ENCODE measurements at places on chromosomes 5 and 9. TPM values are rescaled to one million over a fixed set of nuclear protein-coding genes. Genes with fewer than 3 reads are reported as not detected.

DNA sequence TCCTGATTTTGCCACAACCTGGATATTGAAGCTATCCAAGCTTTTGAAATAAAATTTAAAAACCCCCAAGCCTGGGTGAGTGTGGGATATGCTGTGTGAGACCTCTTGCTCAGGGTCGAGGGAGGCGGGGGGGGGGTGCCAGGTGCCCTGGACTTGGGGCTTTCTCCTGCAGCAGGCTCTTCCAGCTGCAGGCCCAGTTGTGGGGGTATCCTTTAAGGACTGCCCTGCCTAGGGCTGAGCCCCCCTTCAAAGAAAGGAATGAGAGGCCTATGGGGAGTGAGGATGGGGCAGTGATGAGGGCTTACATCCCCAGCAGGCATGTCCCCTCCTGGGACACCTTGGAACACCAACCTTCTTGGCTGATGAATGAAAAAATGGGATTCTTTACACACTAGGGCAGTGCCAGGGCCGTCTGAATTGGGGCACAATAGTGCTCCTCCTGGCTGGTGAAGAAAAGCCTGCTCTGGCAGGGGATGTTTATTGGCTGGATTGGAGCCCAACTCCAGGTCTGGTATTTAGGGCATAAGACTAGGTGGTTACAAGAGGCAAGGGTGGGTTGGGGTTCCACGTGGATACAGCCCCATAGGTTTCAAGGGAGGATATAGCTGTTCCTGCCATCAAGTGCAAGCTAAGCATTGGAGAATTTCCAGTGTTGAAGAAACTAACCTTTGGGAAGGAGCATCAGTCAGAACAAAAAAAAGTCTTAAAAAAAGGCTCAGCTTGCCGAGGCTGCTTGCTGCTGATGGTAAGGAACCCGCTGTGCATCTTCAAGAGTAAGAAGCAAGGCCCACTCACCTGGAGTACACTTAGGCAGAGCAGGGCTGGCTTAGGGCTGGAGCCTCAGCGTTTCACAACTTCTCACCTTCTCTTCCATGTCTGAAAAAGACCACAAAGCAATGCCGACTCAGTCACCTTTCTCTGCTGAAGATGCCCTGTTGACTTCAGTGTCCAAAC lies 7.0 kb downstream of the HNRNPAB start:
- H3K4me1 ChIP-seq, result peaks cover 26% of the 10 kb centered on the region
- DNase-seq, result no peak
- H3K27ac ChIP-seq, result no peak overlapping the region
- no peak overlapping the region for H3K4me3 ChIP-seq

- no peaks in the 10 kb centered on the region for H3K36me3 ChIP-seq
- H3K4me1 ChIP-seq, result no peaks in the 10 kb centered on the region
- H3K4me3 ChIP-seq, result no peak overlapping the region
- no peak for DNase-seq
- H3K27me3 ChIP-seq, result no peaks in the 10 kb centered on the region
These were observed 1187.8 kb downstream of the CDH9 start for GRCh38 chr5:25850581-25850980.

DNA sequence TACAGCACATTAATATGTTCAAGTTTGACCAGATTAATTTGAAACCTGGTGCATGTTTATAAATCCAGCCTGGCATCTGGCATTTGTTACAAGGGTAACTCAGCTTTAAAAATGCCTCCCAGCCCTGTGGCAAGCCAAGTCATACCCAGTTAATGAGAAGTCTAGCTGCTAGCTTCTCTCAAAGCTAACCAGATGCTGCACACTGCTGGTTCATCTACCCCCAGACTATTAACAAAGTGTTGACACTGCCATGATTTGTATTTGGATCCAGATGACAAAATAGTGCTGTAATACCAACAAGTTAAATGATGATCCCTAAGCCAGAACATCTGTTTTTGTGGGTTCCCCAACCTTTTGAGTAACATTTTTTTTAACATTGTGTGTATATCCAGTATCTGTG lies 573.7 kb upstream of the DAB2 start:
- H3K27ac ChIP-seq, result no peak overlapping the region
- H3K27me3 ChIP-seq, result no peaks in the 10 kb centered on the region

DNA sequence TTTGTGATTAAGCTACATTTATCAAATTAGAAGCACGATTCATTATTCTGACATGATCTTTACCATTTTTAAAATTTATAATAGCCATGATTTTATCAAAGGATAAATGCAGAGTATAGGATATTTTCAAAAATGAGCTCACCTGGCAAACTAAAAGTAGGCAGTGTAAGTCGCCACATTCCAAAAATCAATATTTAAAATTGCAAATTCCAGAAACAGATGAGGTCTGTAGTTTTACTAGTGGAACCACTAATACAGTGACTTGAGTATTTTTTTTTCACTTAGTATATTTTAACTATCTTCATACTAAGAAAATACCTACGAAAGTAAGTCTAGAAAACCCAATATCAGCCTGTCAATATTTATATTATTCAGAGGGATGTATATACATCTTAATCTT lies 164.2 kb downstream of the PDE4D start:
- no peak overlapping the region for H3K27ac ChIP-seq
- no peak for DNase-seq
- no peak overlapping the region for H3K4me3 ChIP-seq

DNA sequence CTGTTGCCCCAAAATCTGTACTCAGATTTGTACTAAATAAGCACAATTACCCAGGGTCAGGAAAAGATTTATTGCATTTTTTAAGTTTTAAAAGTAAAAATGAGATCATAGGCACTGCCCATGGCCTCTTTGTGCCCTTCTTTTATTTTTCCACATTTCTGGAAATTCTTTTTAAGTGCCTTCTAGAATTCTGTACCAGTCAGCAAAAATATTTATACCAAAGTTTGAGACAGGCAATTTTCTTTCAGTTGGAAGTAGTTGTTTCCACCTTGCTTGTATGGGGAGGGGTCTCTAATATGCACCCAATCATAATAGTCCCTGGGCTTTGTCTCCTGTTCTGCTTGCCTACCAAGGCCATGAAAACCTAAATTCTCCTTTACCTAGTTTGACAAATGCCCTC lies 5.6 kb upstream of the RNF20 start:
- DNase-seq, result no peak
- peaks cover 6% of the 10 kb centered on the region for H3K4me1 ChIP-seq
- H3K27me3 ChIP-seq, result peaks cover 4% of the 10 kb centered on the region
- no peaks in the 10 kb centered on the region for H3K36me3 ChIP-seq

GRCh38 chr9:128340691-128341434 lies 536 bp downstream of the SLC27A4 start:
- H3K4me3 ChIP-seq, result peak overlapping the region; percentile 70

DNA sequence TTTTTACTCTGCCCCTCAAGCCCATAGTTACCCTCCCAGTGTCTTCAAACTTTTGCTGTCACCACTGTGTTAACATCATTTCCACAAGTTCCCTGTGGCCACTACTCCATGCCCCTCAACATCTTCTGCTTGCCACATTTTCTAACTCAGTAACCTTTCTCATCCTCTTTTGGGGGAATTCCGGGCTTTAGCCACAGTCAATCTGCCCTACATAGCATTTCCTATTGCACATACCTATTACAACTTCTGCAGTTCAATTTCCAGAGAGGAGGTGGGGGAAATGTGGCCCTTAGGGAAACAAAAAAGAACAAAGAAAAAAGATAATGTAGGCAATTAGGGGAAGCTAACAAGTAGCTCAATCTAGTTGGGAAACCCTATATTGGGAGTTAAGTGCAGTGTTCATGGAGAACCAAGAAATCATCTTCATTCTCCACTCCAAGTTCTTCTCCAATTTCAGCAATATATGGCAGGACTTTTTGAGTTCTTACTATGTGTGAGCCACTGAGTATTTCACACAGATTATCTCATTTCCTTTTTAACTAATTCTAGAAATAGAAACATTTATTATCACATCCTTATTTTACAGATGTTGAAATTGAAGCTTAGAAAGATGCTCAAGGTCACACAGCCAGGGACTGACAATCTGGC lies 40.2 kb upstream of the LPAR1 start:
- H3K27me3 ChIP-seq, result no peaks in the 10 kb centered on the region
- H3K36me3 ChIP-seq, result no peaks in the 10 kb centered on the region
- no peak for DNase-seq
- no peaks in the 10 kb centered on the region for H3K4me1 ChIP-seq
- H3K27ac ChIP-seq, result no peak overlapping the region
- H3K4me3 ChIP-seq, result no peak overlapping the region

GRCh38 chr5:53463909-53464621 lies 16.4 kb upstream of the FST start:
- H3K36me3 ChIP-seq, result no peaks in the 10 kb centered on the region
- H3K4me3 ChIP-seq, result no peak overlapping the region
- no peaks in the 10 kb centered on the region for H3K4me1 ChIP-seq
- no peak for DNase-seq
- no peak overlapping the region for H3K27ac ChIP-seq

- peaks cover 10% of the 10 kb centered on the region for H3K27me3 ChIP-seq
- DNase-seq, result peak; percentile 56
- H3K36me3 ChIP-seq, result no peaks in the 10 kb centered on the region
- H3K4me3 ChIP-seq, result no peak overlapping the region
- H3K4me1 ChIP-seq, result no peaks in the 10 kb centered on the region
These were observed 36.1 kb downstream of the MRPL36 start for GRCh38 chr5:1763548-1763911.

DNA sequence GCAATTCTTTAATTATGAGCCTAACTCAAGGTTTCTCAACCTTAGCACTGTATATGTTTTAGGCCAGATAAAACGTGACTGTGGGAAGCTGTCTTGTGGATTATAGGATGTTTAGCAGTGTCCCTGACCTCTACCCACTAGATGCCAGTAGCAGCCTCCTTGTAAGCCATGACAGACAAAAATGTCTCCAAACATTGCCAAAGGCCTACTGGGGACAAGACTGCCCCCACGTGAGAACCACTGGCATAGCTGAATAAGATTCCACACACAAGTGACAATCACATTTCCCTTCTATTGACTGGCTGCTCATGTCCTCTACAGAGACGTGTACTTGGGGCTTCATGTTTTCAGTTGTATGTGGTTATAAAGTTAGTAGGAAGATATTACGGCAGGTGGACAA lies 55.4 kb downstream of the GOLM1 start:
- H3K27ac ChIP-seq, result no peak overlapping the region
- DNase-seq, result no peak
- no peaks in the 10 kb centered on the region for H3K36me3 ChIP-seq
- no peak overlapping the region for H3K4me3 ChIP-seq
- H3K4me1 ChIP-seq, result no peaks in the 10 kb centered on the region

IL7R gene
- total RNA-seq, result 7.1 TPM

- no peaks in the 10 kb centered on the region for H3K27me3 ChIP-seq
- peaks cover 26% of the 10 kb centered on the region for H3K36me3 ChIP-seq
- no peak for DNase-seq
These were observed 6.4 kb downstream of the TPM2 start for GRCh38 chr9:35683323-35683722.

INSL4 gene
- total RNA-seq, result not detected

- no peaks in the 10 kb centered on the region for H3K4me1 ChIP-seq
- no peak overlapping the region for H3K27ac ChIP-seq
- no peak for DNase-seq
- no peaks in the 10 kb centered on the region for H3K27me3 ChIP-seq
These were observed 32.9 kb upstream of the CDK20 start for GRCh38 chr9:88007291-88007650.

DNA sequence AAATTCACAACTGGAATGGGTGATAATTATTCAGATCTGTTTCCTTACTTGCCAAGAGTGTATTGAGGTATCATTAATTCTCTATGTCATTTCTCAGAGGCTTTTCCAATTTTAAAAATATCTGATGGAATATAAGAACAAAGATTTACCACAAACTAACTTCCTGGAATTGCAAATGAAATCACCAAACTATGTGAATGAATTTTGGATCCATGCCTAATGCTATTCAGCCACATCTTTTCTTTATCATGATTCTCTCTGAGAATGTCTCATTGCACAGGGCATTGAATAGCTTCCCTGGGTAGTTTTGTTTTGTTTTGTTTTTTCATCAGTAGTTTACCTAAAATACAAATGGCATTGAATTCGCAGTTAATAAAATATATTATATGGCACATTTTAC lies 146.9 kb upstream of the FBN2 start:
- no peaks in the 10 kb centered on the region for H3K27me3 ChIP-seq
- no peak for DNase-seq
- no peak overlapping the region for H3K27ac ChIP-seq
- no peaks in the 10 kb centered on the region for H3K4me1 ChIP-seq

ZCCHC7 gene
- 18.3 TPM for total RNA-seq
